ENCODE measurements at places on chromosomes 3 and 15. TPM values are rescaled to one million over a fixed set of nuclear protein-coding genes. Genes with fewer than 3 reads are reported as not detected.

- no peak for DNase-seq
These were observed 268.8 kb downstream of the ADAMTSL3 start for GRCh38 chr15:83922649-83923294.

GOLGA8G gene
- not detected for total RNA-seq

DNA sequence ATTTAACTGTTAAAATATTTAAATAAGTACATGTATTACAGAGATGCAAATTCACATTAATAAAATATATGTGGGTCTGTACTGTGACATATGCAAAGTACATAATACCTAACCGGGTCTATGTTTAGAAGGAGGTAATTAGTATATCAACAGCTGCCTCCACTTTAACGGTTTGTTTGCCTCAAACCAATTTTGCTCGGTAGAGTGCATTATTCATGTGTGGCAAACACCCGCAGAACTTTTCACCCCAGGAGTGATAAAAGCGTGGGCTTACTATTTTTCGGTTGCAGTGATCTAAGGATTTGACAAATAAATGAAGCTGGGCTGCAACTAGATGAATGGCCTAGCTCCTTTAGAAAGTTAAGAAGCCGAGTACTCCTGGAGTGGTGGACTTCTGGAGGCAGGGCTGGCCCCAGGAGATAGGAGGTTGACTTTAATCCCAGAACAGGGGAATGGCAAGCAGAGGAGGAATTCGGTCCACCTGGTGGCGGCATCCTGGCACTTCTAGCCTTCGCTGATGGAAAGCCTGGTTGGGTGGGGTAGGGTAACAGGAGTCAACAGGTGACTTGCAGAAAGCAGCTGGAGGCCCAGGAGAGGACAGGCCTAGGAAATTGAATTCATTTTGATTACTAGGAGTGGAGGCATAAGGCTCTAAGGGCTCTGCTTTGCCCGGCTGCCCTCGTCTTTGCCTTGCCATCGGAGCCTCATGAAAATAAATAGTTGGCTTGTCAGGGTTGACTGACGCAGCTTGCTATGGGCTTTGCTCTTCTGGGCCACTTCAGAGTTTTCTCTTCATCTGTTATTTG is 2.4 kb downstream of the SLCO3A1 start:
- no peak for DNase-seq

DNA sequence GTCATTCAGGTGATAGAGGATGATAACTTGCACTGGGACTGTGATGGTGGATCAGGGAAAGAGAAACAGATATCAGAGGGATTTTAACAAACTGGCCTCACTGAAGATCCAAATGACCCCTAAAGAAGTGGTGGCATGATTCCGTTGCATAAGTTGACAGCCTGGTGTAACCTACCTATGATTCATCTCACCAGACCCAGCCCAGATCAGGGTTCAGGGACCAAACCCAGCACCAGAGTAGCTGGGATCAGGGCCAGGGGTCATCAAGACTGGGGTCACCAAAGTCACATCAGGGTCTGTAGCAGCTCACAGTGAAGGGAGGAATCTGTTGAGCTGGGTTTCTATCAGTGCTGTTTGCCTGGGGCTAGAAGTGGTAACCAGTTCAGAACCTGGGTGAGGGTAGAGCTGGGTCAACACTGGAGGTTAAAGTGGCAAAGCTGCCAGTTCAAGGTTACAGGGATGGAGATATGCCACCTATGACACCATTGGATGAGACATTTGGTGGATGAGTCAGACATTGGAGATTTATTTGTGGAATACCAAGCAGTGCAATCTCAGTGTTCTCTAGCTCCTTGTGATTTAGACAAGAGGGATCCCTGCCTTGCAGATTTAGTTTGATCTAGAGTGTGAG is 35.9 kb downstream of the CASR start:
- DNase-seq, result no peak

- DNase-seq, result no peak
These were observed 1308.0 kb downstream of the ROBO1 start for GRCh38 chr3:78459796-78460195.

Measured in spleen (tissue), 13 donors.